Activated B cell treated with CpG ODN at 0.5 μM for 24 hours (primary cell): ENCODE measurements at places on chromosomes 1 and 21. TPM values are rescaled to one million over a fixed set of nuclear protein-coding genes. Genes with fewer than 3 reads are reported as not detected.

The CCDC28B gene
- 50.4 and 56.9 TPM in 2 replicates for total RNA-seq

- peaks cover 22% of the 10 kb centered on the region for H3K4me1 ChIP-seq
- H3K27ac ChIP-seq, result no peak overlapping the region
- H3K4me3 ChIP-seq, result no peak overlapping the region
These were observed 90.0 kb downstream of the ARHGEF10L start for GRCh38 chr1:17629460-17629859.

DNA sequence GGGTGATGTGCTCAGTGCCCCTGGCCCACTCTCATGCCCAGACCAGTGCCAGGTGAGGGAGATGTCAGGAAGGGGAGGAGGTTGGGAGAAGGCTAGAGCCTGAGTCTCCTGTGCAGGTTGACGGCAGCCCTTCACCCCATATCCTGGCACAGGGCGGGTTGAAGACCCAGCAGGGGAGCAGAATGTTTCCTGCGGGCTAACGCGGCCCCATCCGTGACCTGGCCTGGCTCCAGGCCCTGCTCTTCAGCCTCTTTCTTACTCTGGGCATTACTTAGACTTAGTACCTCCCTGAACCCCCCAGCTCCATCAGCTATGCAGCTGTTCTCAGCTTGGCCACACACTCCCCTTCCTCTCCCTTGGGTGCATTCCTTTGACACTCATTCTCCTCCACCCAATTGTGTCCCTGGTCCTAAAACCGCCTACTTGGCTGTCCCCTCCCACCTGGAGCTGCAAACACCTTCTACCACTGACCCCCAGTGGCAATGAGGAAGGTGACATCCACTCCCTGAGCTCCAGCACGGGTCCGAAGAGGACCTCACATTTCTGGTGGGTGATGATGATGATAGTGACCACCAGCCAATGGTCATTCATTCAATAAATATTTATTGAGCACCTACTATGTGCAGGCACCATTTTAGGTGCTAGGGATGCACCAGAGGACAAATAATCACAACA is 179.0 kb downstream of the PTPRU start:
- H3K27ac ChIP-seq, result no peak overlapping the region
- H3K4me3 ChIP-seq, result no peak overlapping the region
- DNase-seq, result no peak
- H3K27me3 ChIP-seq, result peaks cover 6% of the 10 kb centered on the region
- H3K36me3 ChIP-seq, result no peaks in the 10 kb centered on the region
- no peaks in the 10 kb centered on the region for H3K4me1 ChIP-seq

GRCh38 chr1:220928725-220929300 is 49.6 kb downstream of the HLX start:
- peaks cover 1% of the 10 kb centered on the region for H3K4me1 ChIP-seq
- peaks cover 7% of the 10 kb centered on the region for H3K27me3 ChIP-seq
- no peak overlapping the region for H3K4me3 ChIP-seq
- H3K27ac ChIP-seq, result no peak overlapping the region
- H3K36me3 ChIP-seq, result no peaks in the 10 kb centered on the region
